ENCODE measurements at places on chromosomes 13 and 19. TPM values are rescaled to one million over a fixed set of nuclear protein-coding genes. Genes with fewer than 3 reads are reported as not detected.

ZNF607 gene
- 2.9 TPM for total RNA-seq

SULT2A1 gene
- not detected for total RNA-seq

LGALS7 gene
- total RNA-seq = not detected

IZUMO1 gene
- total RNA-seq = not detected

LGALS14 gene
- not detected for total RNA-seq

LPAR2 gene
- total RNA-seq = 63.8 TPM

ZNF57 gene
- 0.72 TPM for total RNA-seq

AMH gene
- total RNA-seq = 2.2 TPM

SLC25A42 gene
- total RNA-seq = 8.3 TPM

ZNF729 gene
- not detected for total RNA-seq

ZNF558 gene
- total RNA-seq = 28.1 TPM

CAPN12 gene
- 3.2 TPM for total RNA-seq

ANGPTL4 gene
- total RNA-seq = not detected

BRME1 gene
- 1.2 TPM for total RNA-seq

BCL2L12 gene
- 14.7 TPM for total RNA-seq

RELB gene
- 168 TPM for total RNA-seq

CSNK1G2 gene
- 141 TPM for total RNA-seq

CPB2 gene
- not detected for total RNA-seq

XPO4 gene
- total RNA-seq = 24.5 TPM

TMEM161A gene
- 9.4 TPM for total RNA-seq
